Stimulated activated CD4-positive, alpha-beta T cell treated with anti-CD3 and anti-CD28 coated beads, Interleukin-12 subunit alpha, Interleukin-12 subunit beta, amount 100 ng/mL, for 4 hours (primary cell): ENCODE measurements at places on chromosomes 5 and 9.

GRCh38 chr5:139852696-139853095, 57.1 kb downstream of the PSD2 start:
- DNase-seq, result no peak

DNA sequence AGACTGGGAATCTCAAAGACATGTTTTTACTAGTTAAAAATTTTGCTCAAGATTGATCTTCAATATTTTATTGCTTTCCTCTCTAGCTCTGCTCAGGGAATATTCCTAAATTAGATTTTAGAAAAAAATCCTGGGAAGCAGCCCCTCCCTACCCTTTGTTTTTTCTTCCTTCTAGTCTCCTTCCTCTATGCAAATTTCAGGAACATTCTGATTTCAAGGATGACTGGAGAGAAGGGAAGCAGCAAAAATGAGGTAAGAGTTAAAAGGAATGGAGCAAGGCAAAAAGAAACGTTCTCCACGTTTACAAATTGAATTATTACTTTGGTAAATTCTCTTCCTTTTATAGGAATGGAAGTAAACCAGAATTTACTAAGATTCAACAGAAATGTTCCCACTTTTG, 493.4 kb upstream of the TUSC1 start:
- no peak for DNase-seq

- DNase-seq, result no peak
These were observed 30.3 kb downstream of the MELK start for GRCh38 chr9:36603006-36603405.

GRCh38 chr5:130795037-130795436, 370.0 kb downstream of the HINT1 start:
- no peak for DNase-seq

- no peak for DNase-seq
These were observed 64.5 kb upstream of the ADAMTS2 start for GRCh38 chr5:179409806-179410205.

DNA sequence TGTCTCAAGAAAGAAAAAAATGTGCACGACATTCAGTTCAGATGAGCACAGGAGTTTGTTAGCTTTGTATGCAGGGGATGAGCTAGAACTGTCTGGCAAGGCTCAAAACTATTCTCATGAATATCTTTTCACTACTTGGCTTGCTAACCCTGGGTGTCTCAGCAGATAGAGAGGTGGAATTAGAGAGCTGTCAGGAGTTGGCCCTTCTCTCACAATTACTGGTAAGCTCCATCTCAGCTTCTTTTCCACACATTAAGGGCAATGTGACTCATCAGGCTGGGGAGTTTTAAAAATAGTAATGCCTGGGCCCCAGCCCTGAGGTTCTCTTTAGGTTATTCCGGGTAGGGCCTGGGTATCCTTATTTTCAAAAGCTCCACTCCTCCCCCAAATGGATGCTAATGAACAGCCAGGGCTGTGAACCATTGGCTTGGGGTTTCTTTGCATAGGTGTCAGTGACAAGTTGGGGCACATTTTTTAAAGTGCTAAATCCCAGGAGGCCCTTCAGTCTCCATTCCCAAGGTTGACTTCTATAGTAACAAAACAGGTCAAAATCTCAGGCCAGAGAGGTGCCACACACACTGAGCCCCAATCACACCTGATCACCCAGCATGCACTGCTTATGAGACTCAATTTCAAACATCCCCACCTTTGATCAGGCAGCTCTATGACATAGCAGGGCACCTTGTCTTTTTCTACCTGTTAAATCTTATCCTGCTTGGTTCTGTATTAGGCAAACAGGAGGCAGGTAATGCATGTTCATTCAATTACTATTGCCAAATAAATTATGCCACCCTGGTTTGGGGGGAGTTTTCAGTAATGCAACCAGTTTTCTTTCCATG, 239.7 kb upstream of the DAP start:
- DNase-seq, result no peak

DNA sequence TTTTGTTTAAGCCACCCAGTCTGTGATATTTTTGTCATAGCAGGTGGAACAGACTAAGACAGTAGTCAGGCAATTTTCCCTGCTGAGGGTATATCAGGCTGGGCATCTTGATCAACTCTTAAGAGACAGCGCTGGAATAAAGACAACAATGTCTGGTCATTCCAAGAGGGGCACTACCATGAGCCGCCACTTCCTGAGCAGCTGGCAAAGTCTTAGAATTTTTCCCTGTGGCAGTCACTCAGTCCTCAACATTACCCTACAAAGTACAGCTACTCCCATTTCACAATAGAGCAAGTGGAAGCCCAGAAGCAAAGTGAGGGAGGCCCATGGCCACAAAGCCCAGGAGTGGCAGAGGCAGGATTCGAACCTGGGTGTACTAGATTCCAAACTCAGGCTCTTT, 74.8 kb downstream of the SH3PXD2B start:
- no peak for DNase-seq

DNA sequence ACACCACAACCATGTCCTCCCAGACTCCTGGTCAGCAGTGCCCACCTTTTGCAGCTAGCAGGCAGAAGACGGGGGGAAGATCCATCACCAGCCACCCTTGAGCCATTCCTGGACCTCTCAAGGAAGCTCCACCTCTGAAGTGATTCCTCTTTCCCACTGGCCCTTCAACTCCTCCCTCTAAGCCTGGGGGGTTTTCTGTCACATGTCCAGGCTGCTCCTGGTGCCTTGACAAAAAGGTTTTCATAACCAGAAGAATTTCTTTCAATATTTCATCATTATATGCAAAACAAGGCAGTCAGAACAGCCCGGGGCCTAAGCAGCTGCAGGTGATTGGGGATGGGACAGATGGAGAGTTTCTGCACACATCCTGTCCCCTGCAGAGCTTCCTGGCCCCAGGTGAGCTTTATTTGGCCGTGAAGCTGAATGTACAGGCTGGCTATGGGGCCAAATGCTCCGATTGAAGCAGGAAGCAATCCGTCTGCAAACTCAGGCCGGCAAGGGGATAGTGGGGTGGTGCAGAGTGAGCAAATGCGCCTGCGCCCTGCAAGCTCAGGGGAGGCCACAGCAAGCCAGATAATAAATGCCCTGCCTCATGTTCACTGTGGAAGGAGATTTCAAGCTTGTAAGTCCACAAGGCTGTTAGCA, 173.5 kb downstream of the C5orf15 start:
- DNase-seq, result no peak

GRCh38 chr9:125763394-125763801, 16.2 kb downstream of the PBX3 start:
- no peak for DNase-seq
